ENCODE measurements at places on chromosomes 2 and 18.

- DNase-seq: no peak
These were observed 38.4 kb downstream of the ARL4C start for GRCh38 chr2:234458466-234458865.

GRCh38 chr18:8752329-8752728 is 47.0 kb downstream of the MTCL1 start:
- peak; percentile 53 for DNase-seq

- DNase-seq: no peak
These were observed 11.4 kb upstream of the SLC35F6 start for GRCh38 chr2:26752656-26753055.

GRCh38 chr2:100126897-100127401 is 15.4 kb downstream of the AFF3 start:
- DNase-seq: no peak

GRCh38 chr2:50840341-50841124 is 191.4 kb downstream of the NRXN1 start:
- DNase-seq: no peak
